ENCODE measurements at places on chromosomes 7 and 10. TPM values are rescaled to one million over a fixed set of nuclear protein-coding genes. Genes with fewer than 3 reads are reported as not detected.
A peak's percentile ranks its signal among the peaks of the same experiment; 100 is the strongest.

Gene OPN1SW
- not detected for total RNA-seq

Gene ZNF775
- 8.2 TPM for total RNA-seq

Gene GDF10
- not detected for total RNA-seq

Gene HNRNPF
- total RNA-seq = 182 TPM

Gene FLNC
- total RNA-seq = 11.3 TPM

DNA sequence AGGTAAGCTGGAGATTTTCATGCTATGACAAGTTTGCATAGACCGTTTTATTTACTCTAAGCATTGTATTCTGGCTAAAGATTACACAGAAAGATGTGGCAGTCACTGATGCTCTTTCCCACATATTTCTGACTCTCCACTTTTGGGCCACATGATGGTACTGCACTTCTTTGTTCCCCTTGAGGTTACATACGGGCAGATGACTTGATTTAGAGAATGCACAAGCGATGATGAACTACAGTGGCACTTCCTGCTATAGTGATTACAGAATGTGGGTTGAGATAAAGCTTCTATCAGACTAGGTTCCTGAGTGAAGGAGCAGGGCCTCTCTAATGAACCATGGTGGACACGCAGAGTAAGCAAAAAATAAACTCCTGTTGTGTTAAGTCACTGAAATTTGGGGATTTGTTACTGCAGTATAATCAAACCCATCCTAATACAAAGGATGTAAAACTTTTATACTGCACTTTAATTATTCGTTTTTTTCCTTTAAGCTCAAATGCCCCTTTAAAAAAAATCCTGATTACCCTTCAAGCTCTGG, 177.9 kb downstream of the TAX1BP1 start:
- no peak overlapping the region for H3K4me3 ChIP-seq
- H3K4me1 ChIP-seq = peaks cover 11% of the 10 kb centered on the region
- no peaks in the 10 kb centered on the region for H3K36me3 ChIP-seq
- DNase-seq = no peak

GRCh38 chr10:57943701-57944100, 324.0 kb downstream of the IPMK start:
- no peak for DNase-seq
- H3K4me1 ChIP-seq = no peaks in the 10 kb centered on the region
- H3K36me3 ChIP-seq = no peaks in the 10 kb centered on the region
- H3K4me3 ChIP-seq = no peak overlapping the region
- no peak overlapping the region for H3K27ac ChIP-seq

DNA sequence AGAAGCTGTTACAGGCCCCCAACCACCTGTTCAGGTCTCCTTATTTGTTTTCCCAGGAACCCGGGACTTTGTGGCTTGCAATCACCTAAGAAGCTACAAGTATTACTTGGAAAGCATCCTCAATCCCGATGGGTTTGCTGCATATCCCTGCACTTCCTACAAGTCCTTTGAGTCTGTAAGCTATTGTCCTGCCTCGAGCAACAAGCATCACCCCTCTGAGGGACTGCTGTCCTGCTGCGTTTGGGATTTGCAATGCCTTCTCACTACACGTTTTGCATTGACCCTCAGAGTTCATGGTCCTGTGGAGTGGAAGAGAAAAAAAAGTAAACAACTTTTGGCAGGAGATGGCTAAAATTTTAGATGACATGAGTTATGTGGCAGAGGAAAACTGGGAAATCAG, 9.2 kb downstream of the PNLIPRP1 start:
- H3K27ac ChIP-seq = no peak overlapping the region
- no peaks in the 10 kb centered on the region for H3K4me1 ChIP-seq
- H3K4me3 ChIP-seq = no peak overlapping the region
- H3K36me3 ChIP-seq = no peaks in the 10 kb centered on the region

DNA sequence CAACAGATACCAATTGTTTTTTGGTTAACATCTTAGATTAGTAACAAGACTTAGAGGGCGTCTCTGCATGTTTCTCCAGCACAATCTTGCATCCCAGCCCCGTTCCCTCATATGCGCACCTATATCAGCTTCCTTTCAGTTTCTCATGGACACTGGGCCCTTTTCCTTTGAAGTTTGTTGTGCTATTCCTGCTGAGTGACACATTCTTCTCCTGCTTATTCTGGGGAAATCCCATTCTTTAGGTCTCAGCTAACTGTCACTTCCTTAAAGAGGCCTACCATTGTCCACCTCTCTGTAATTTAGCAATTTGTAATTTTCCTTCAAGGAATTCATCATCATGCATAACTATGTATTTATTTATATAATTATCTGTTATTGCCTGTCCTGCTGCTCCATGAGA, 110.3 kb upstream of the STEAP1B start:
- no peak for DNase-seq
- peak overlapping the region; percentile 33 for H3K4me3 ChIP-seq
- H3K27me3 ChIP-seq = no peaks in the 10 kb centered on the region
- no peak overlapping the region for H3K27ac ChIP-seq
- peaks cover 22% of the 10 kb centered on the region for H3K36me3 ChIP-seq

GRCh38 chr7:18520450-18521235, 25.1 kb downstream of the HDAC9 start:
- no peak overlapping the region for H3K4me3 ChIP-seq
- H3K4me1 ChIP-seq = no peaks in the 10 kb centered on the region
- H3K27ac ChIP-seq = no peak overlapping the region
- no peaks in the 10 kb centered on the region for H3K27me3 ChIP-seq
- no peak for DNase-seq

GRCh38 chr10:60848126-60848525, 69.8 kb downstream of the CDK1 start:
- H3K27me3 ChIP-seq = no peaks in the 10 kb centered on the region
- DNase-seq = no peak
- H3K4me3 ChIP-seq = no peak overlapping the region

- H3K27me3 ChIP-seq = no peaks in the 10 kb centered on the region
- no peaks in the 10 kb centered on the region for H3K36me3 ChIP-seq
- H3K4me1 ChIP-seq = peaks cover 4% of the 10 kb centered on the region
- no peak overlapping the region for H3K4me3 ChIP-seq
These were observed 29.8 kb upstream of the KLF6 start for GRCh38 chr10:3814838-3815220.

DNA sequence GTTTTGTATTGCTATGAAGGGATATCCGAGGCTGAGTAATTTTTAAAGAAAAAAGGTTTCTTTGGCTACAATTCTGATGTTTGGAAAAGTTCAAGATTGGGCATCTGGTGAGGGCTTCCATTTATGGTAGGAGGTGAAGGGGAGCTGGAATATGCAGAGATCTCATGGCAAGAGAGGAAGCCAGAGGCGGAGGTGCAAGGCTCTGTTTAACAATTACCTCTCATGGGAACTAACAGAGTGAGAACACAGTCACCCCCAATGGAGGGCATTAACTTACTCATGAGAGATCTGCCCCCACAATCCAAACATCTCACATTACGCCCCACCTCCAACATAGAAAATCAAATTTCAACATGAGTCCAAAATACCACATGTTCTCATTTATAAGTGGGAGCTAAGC, 62.0 kb downstream of the AKR1D1 start:
- no peak for DNase-seq
- H3K27ac ChIP-seq = no peak overlapping the region
- H3K36me3 ChIP-seq = no peaks in the 10 kb centered on the region
- no peaks in the 10 kb centered on the region for H3K27me3 ChIP-seq
- H3K4me3 ChIP-seq = no peak overlapping the region

DNA sequence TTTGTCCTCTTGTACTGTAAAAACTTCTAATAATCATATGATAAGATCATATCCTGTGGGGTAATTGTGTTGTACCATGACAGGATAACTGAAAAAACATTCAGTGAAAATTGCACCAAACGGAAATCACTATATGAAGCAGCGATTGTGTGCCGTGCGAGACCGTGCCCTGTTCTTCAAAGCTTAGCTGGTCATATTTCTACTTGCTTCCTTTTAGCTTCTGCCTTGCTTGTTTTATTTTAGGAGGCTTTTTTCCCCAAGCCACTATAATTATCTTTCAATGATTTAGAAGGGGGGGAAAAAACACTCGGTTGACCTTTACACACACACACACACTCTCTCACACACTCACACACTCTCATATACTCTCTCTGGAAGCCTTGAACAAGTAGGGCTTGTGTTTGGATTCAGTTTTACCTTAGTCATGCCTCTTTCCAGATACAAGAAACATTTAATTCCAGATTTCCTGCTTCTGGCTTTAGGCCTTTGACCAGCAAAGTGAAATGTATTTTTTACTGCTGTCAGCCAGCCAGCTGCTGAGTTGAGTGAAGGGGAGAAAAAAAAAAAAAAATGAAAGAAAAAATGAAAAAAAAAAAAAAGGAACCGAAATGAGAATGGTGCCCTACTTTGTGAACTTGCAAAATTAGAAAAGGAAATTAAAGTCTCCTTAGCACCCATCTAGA, 181.4 kb downstream of the ARID5B start:
- no peak for DNase-seq
- H3K4me3 ChIP-seq = no peak overlapping the region
- H3K27ac ChIP-seq = peak overlapping the region; percentile 27
- no peaks in the 10 kb centered on the region for H3K36me3 ChIP-seq
- H3K4me1 ChIP-seq = no peaks in the 10 kb centered on the region
- no peaks in the 10 kb centered on the region for H3K27me3 ChIP-seq

GRCh38 chr7:51774178-51774577, 457.6 kb upstream of the COBL start:
- H3K27me3 ChIP-seq = no peaks in the 10 kb centered on the region
- H3K4me3 ChIP-seq = no peak overlapping the region
- no peak overlapping the region for H3K27ac ChIP-seq
- peak; percentile 68 for DNase-seq
- no peaks in the 10 kb centered on the region for H3K36me3 ChIP-seq

DNA sequence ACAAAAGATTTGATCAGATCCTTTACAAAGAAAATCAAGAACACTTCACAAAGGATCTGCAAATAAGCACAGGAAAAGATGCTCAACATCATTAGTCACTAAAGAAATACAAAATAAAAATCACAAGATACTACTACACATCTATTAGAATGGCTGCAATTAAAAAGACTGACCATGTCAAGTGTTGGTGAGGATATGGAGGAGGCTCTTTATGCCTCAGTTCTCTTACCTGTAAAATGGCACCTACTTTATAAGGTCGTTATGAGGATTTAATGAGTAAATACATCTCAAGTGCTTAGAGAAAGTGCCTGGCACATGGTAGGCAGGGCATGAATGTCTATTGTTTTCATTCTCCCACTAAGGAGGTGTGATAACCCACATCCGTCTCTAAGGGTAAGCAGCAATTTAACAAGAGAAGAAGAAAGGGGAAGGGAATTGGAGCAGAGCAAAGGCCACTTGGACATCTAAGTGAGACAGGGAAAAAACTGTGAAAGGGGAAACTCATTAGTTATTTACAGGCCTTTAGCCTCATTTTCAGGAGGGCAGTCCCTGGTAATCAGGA, 157.5 kb upstream of the NFE2L3 start:
- H3K4me3 ChIP-seq = no peak overlapping the region
- no peaks in the 10 kb centered on the region for H3K36me3 ChIP-seq
- H3K4me1 ChIP-seq = no peaks in the 10 kb centered on the region
- no peak overlapping the region for H3K27ac ChIP-seq
- DNase-seq = no peak

DNA sequence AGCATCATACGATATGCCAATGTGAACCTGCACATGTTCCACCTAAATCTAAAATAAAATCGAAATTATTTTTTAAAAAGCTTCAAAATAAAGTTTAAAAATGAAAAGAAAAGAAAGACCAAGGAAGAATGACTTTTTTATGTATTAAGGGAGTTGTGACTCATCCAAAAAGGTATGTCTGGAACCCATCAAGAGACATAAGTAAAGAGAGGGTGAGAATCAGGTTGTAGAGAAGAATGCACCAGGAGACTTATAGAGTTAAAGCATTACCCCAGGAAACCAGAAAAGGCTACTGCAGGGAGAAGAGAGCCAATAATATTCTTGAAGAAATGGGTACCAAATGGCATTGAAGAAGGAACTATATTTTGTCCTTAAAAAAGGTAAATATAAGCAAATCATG, 69.8 kb downstream of the CTTNBP2 start:
- H3K4me3 ChIP-seq = no peak overlapping the region
- H3K4me1 ChIP-seq = no peaks in the 10 kb centered on the region
- no peak overlapping the region for H3K27ac ChIP-seq
- H3K27me3 ChIP-seq = no peaks in the 10 kb centered on the region
- no peaks in the 10 kb centered on the region for H3K36me3 ChIP-seq

GRCh38 chr7:107232568-107233090, 63.8 kb downstream of the HBP1 start:
- H3K27me3 ChIP-seq = no peaks in the 10 kb centered on the region
- H3K4me1 ChIP-seq = no peaks in the 10 kb centered on the region
- H3K36me3 ChIP-seq = no peaks in the 10 kb centered on the region
- H3K27ac ChIP-seq = no peak overlapping the region
- H3K4me3 ChIP-seq = no peak overlapping the region
- DNase-seq = no peak

- H3K27ac ChIP-seq = no peak overlapping the region
- no peak overlapping the region for H3K4me3 ChIP-seq
- H3K4me1 ChIP-seq = no peaks in the 10 kb centered on the region
- DNase-seq = no peak
- no peaks in the 10 kb centered on the region for H3K36me3 ChIP-seq
- peaks cover 3% of the 10 kb centered on the region for H3K27me3 ChIP-seq
These were observed 156.7 kb downstream of the TWIST1 start for GRCh38 chr7:18960725-18961124.

DNA sequence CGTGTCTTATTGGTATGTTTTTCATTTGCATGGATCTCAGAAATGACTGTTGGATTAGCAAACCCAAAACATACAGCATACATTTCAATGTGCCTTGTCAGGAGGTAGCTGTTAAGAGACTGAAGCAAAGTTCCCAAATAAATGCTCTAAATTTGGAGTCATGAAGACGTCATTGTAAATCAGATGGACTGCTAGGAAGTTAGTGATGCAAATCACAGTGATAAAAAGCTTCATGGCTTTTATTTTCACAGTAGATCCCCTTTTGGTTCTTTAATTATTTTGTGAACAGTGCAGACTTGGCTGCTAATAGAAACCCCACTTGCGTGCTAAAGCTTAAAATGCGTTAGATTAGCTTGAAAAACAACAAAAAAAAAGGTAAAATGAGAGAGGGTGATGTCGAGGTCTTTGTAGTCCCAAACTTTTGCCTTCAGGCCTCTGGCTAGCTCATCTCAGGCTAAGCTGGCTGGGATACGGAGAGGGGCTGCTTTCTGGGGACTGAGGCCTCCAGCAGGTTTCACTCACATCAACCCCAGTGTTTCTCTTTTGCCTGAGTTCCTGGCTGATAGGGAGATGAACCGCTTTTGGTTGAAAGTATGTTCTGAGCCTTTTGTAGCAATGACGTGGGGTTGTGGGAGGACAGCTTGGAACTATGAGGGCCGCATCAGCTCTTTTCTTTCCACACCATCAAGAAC, 107.1 kb upstream of the CDCA7L start:
- H3K4me1 ChIP-seq = no peaks in the 10 kb centered on the region
- H3K27me3 ChIP-seq = peaks cover 5% of the 10 kb centered on the region
- H3K36me3 ChIP-seq = no peaks in the 10 kb centered on the region
- H3K27ac ChIP-seq = peak overlapping the region; percentile 16
- no peak for DNase-seq

DNA sequence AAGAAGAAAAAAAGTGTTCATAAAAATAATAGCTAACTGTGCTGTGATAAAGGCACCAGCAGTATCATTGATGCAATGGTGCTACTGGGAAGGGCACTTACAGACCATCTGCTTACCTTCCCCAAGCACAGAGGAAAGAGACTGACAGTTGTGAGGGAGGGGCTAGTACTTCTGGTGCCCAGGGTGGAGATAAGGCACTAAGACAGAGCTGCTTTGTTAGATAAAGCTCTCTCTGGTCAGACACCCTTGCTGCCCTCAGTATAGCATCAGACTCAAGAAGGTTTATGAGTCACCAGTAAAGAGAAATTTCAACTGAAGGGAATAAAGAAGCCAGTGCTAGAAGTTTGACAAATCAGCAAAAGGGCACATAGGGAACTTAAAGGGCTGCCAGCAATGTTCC, 325.6 kb downstream of the HPSE2 start:
- H3K4me3 ChIP-seq = no peak overlapping the region
- no peaks in the 10 kb centered on the region for H3K36me3 ChIP-seq
